ENCODE measurements at places on chromosomes 3 and 15.

GRCh38 chr3:99899603-99900002 is 81.9 kb downstream of the CMSS1 start:
- DNase-seq: no peak

GRCh38 chr3:156389449-156389950 is 165.4 kb downstream of the SSR3 start:
- no peak for DNase-seq

- no peak for DNase-seq
Observed at GRCh38 chr15:70246623-70247220, 149.0 kb upstream of the TLE3 start.

DNA sequence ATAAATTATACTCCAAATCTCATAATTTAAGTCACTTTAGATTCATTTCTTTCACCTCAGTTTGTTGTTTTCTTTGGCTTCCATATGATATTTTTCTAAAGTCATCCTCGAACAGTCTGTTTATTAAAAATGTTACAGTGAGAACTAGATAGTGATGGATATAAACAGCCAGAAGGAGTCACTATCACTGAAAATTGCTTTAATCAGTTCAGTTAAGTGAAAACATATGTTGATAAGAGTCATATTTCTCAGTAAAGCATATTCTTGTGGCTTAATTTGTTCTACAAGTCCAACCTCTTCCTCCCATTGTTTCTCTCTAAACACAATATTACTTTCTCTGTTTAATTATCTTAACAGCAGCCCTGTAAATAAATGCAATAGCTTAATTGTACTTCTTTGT is 427.5 kb upstream of the ALCAM start:
- no peak for DNase-seq

GRCh38 chr15:25438601-25439368 is at the start of gene UBE3A:
Gene UBE3A, minus strand, starts transcription at chr15:25439024. Its CDS starts 29,917 bp downstream, at chr15:25409107.
- DNase-seq: no peak

DNA sequence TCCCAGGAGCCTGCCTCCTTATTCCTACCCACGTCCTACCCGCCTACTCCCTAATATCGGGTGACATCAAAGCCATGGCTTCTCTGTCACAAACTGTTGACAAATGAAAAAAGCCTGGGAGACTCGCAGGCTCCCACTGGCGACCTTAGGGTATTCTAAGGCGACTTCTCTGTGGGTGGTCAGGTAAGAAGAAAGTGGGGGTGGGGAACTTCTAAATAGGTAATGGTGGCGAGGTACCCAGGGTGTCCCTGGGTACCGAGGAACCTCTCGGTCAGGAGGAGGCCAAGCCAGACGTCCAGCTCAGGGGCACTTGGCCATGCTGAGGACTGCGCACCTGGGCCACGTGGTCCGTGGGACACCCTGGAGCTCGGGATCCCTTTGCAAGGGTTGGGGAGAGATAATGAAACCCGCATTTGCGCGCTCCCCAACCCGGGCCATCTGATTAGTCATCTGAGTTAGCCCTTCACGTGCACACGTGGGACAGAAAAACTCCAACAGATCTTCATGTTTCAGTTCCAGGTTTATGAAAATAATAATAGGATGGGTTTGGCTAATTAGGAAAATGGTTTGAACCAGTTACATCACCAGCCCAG is 78.2 kb downstream of the NR2F2 start:
- no peak for DNase-seq

DNA sequence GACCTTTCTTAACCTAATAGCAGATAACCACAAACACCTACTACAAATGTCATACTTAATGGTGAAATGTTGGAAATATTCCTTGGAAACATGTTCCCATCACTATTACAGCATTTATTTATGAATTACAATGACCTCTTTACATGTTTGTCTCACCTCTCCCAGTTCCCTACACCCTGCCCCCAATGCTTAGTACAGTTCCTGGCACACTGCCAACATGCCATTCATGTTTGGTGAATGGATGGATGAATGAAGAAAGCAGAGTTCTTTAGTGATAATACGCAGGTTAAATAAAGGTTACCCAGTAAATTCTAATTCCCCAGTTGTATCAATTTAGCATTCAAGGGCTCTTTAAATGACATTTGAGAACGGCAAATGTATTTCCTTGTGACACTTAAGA is 259.9 kb upstream of the ATP11B start:
- no peak for DNase-seq

DNA sequence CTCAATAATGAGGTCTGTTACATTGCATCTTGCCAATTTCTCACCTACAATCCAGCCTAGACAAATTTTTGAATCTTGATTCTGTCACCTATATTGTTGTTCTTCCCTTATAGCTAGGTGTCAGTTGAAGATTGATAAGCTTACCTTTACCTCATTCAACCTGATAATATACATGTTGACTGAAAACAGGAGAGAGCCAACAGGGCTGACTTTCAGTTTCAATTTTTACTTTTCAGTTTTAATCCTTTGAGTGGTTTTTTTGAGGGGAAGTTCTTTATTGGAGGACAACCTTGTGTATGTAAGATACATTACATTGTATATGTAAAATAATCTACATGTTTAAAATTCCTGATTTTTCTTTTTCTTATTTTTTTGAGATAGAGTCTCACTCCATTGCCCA is 5.8 kb downstream of the ATP13A5 start:
- no peak for DNase-seq

Data from epithelial cell of proximal tubule (primary cell).